ENCODE measurements at places on chromosomes 5 and 9.

DNA sequence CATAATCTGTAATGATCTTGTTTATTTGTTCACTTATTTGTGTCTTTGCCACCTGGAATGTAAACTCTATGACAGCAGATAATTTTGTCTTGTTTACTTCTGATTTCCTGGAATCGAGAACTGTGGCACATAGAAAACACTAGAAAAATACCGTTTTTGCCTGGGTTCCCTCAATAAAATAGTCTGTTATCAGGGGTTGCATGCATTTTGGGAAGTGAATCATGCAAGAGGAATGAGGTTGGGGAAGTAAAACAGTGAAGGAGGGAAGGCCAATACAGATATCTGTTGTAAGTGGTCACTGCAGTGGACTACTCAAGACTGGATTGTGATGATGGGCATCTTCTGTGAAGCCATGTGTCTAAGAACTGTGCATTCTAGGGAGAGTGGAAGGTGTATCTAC is 45.2 kb upstream of the IL6ST start:
- no peak for DNase-seq

GRCh38 chr5:137265457-137265856 is 233.7 kb downstream of the SPOCK1 start:
- no peak for DNase-seq

DNA sequence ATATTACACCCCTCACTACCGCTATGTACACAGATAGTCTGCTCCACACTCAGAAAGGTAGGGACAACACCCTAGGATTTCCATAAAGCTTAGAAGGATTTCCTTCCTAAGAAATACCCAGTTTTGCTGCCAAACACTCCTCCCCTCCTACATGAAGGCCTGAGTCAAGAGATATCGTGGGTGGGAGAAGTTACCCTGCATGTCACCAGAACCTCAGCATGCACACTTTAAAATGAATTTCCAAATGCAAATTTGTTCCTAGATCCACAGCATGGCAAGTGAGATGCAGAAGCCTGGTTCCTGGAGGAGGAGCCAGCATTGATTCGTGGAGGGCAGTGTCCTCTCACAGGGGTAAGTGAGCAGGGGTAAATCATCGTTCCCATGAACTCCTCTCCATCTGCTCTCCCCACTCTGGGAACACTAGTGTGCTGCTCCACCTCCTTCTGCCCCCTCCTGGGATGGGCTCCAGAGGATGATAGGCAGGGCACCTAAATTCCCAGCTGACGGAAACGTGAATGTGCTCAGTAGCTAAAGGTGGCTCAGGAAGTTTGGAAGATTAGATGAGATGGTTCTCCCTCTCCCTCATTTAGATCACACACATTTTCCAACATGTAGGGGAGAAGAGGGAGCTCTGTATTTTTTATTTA is 76.7 kb downstream of the PDE4D start:
- DNase-seq: no peak

DNA sequence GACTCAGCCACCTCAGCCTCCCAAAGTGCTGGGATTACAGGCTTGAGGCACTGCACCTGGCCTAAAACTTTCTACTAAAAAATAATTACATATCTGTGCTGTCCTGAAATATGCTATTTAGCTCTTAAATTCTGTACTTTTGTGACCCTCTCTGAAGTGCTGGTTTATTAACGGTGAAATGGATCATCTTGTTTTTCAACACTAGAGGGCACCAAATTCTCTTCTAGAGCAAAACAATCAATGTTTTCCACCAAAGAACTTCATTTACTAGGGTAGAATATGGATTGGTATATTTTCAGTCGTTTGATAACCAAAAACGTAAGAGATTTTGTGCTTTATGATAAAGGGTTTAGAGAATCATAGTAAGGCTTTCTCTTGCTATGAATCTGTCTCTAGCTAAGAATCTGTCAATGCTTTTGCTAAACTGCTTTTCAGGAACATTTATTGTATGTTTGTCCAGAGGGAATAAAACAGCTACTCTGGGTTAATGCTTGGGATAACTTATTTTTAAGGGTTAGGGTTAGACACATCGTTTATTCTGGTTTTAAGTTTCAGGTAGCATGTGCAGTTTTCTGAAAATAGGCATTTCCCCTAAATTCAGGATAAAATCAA is 63.6 kb downstream of the RNF180 start:
- DNase-seq: no peak

DNA sequence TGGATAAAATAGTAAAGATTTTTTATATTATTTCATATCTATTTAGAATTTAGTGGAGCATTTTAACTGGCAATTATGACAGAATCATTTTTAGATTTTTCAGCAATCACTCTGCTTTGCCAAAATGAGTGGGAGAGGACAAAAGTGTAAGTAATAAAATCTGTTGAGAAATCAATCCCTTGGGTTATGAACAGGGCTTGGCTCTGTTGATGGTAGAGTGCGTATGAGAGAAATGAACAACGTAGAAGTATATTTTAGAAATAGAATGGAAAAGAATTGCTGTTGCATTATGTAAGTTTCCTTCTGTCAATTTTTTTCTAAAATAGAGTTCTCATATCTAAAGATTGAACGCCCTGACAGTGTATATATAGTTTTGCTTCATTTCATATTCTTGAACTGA is 154.1 kb upstream of the PRDM9 start:
- no peak for DNase-seq

GRCh38 chr9:137463931-137464290 is 4.8 kb upstream of the NSMF start:
- DNase-seq: no peak

GRCh38 chr5:27472871-27473270 is 434.5 kb upstream of the CDH9 start:
- DNase-seq: no peak

DNA sequence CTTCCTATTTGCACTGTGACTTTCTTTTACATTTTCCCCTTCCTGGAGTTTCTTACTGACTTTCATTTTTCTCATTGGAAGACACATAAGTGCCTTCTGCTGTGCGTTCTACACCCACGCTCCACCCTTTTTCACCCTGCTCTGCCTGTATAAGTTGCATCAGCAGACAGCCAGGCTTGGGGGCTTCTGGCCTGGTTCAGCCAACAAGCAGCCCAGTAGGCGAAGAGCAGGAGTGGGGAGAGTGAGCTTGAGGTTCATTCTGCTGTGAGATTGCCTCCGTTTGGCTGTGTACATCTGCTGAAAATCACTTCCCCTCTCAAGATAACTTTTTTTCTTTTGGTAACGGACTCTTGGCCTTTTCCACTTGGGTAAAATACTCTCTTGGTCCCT is 38.4 kb downstream of the RASGRF2 start:
- no peak for DNase-seq

GRCh38 chr5:150394131-150394530 is 18.6 kb downstream of the CD74 start:
- no peak for DNase-seq

- DNase-seq: peak; percentile 18
Measured at GRCh38 chr9:78369639-78370219, 72.8 kb downstream of the PSAT1 start.

GRCh38 chr5:142432961-142433360 is 108.1 kb upstream of the SPRY4 start:
- no peak for DNase-seq

DNA sequence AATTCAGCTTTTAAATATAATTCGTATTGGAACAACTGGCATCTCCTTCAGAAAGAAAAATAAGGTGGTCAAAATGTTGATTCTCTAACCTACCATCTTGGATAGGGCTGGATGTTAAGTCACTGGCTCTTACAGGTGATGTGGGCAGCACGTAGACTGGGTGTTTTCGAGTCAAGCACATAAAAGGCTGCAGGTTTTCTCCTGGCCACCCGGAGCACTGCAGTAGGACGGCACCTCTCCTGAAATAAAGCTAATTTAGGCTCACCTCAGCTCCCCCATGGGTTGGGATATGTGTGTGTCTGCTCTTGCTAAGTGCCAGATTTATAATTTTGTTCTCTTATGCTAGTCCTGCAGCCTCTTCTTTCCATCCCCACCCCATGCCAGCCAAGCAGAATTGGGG is 80.3 kb downstream of the IQGAP2 start:
- DNase-seq: no peak

DNA sequence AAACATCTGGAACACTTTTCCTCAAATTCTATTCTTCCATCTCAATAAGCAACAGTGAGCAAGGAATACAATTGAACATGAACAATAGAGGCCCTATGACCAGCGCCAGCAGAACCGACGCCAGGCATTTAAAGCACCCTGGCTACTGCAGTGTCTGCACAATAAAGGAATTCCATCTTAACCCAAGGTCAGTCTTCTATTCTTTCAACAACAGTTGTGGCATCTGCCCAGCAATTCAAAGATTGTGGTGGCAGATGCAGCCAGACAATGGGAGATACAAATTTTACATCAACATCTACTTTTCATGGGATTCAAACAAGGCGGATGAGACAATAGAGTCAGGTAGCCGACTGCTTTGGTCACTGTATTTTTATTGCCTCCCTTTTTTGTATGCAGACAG is 65.9 kb downstream of the ELL2 start:
- DNase-seq: no peak

DNA sequence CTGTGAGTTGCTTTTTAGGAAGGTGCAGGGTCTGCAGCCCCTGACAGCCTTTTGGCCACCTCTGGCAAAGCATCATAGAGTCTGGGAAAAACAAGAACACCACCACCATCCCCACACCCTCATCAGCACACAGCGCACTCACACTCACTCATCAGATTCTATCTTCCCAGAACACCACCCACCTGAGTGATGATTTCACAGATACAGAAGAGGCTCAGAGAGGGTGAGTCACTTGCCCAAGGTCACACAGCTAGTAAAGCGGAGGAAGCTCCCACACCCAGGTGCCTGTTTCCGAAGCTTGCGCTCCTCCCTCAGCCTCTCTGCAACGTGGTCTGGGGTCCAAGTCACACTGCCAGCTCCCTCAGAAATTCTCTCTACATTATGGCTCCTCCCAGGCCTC is 41.8 kb upstream of the HRH2 start:
- no peak for DNase-seq

DNA sequence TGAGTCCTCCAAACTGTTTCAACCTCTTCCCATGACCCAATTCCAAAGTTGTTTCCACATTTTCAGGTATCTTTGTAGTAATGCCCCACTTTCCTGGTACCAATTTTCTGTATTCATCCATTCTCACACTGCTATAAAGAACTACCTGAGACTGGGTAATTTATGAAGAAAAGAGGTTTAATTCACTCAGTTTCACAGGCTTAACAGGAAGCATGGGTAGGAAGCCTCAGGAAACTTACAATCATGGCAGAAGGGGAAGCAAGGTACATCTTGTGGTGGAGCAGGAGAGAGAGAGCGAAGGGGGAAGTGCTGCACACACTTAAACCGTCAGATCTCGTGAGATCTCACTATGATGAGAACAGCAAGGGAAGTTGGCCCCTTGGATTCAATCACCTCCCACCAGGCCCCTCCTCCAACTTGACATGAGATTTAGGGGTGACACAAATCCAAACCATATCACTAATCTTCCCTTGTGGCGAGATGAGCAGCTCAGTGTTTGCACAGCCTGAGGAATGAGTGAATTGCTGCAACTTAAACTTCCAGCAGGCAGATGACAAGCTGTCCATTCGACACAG is 42.9 kb downstream of the TRIP13 start:
- DNase-seq: no peak

DNA sequence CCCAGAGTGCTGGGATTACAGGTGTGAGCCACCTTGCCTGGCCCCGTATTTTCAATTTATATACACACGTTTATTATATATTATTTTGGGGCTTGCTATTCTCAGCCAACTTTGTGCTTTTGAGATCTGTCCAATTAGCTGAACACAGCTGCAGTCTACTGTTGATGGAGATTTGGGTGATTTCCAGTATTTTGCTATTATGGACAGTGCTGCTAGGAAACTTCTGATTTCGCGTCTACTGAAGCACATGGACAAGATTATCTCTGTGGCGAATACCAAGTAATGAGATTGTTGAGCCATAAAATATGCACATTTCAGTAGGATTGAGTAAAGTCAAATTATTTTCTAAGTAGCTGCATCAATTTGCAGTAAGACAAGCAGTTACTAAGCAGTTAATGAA is 1731.2 kb upstream of the CDH6 start:
- no peak for DNase-seq

DNA sequence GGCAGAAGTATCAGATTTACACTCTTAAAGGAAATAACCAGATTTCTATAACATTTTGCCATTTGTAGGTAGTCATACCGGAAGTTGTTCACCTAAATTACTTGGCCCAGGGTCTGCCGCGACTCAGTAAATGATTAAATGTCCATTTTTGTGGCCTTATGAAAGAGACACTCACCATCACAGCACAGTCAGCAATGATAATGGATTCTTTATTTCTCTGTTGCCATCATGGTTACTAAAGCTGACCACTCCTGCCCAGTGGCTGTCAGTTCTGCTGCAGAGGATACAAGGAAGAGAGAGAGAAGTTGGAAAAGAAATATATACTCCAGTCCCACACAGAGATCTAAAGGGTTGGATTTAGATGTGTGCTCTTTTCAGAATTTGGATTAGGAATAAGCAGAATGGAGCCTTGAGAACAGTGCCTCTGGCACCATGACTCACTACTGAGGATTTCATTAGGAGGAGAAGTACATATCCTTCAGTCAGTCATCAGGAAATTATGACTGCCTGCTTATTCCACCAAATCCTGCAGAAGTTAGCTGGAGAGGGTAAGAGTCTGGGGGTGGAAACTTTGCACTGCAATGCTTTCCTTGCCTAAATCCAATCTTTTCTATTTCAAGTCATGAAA is 72.8 kb upstream of the EFNA5 start:
- no peak for DNase-seq

GRCh38 chr9:110847671-110848070 is 179.1 kb downstream of the MUSK start:
- no peak for DNase-seq

- no peak for DNase-seq
Measured at GRCh38 chr5:39599721-39600431, 175.1 kb upstream of the DAB2 start.

DNA sequence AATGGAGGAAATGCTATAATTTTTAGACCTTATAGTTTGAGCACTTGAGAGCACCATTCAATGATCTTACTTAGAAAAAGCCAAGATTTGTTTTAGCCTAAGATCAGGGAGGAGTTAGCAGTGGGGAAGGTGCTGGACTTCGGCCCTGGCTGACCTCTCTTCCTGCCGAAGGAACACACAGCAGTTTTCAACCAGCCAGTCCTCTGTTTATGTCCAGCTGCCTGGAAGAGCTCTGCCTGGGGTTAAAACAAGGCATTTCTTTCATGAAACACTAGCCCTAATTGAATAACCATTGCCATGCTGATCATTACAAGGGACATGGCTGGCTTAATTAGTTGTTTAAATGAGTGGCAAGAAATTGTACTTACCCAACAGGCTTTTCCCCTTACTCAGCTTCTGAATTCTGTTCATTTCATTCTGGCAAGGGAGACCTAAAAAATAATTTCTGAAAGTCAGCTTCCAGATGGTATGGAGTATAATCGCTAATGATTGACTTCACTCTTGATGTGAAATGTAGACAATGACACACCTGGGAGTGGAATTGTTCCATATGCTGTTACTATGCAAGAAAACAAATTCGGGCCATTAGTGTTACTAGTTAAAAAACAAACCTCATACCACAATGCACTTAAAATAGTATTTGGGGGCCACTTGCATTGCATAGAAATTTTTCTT is 514.2 kb downstream of the SPOCK1 start:
- DNase-seq: no peak

- DNase-seq: peak; percentile 89
Measured at GRCh38 chr5:172858990-172859811, 25.1 kb downstream of the ERGIC1 start.

GRCh38 chr5:103347716-103348423 is 89.3 kb downstream of the MACIR start:
- DNase-seq: no peak
